ENCODE measurements at places on chromosomes 7 and 10.

GRCh38 chr7:1663857-1664651 is 6.0 kb upstream of the ELFN1 start:
- DNase-seq: no peak

GRCh38 chr7:82274681-82275080 is 168.9 kb downstream of the CACNA2D1 start:
- DNase-seq: no peak

GRCh38 chr7:40584667-40585433 is 450.0 kb downstream of the SUGCT start:
- no peak for DNase-seq

DNA sequence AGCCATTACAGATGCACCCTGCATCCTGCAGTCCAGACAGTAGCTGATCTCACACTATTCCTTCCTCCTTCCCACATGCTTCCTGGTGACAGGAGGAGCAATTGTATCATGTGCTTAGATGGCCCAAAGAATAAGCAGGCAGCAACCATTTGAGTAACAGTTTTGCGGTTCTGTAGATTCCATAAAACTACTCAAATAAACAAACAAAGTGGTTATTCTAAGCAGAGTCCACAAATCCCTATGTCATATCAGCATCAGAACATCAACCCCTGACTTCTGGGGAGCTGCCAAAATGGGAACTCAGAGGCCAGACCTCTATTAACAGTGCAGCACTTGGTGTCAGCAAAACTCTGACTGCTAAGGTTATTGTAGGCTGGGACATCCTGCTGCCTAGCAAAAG is 226.0 kb downstream of the SORCS1 start:
- no peak for DNase-seq

- DNase-seq: no peak
Measured at GRCh38 chr7:105690325-105690945, 109.1 kb upstream of the EFCAB10 start.

DNA sequence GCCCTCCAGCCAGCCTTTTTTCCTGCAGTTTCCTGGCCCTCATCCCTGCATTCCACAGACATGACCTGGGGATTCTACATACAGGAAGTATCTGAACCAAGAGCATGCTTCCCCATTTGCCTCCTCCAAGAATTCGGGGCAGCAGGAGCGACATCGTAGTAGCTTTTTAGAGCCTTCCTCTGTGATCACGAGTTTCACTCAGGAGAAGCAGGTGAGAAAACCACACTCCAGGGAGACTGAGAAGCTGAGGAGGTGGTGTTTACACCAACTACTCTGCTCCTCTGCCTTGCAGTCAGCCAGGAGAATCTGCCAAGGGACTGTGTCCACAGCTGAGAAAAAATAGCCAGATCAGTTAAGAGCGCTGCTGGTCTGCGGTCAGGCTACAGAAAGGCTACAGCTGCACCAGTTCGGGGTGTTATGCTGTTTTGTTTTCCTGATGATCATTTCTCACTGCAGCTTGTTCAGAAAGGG is 54.1 kb downstream of the HSPA12A start:
- no peak for DNase-seq

- DNase-seq: no peak
Measured at GRCh38 chr7:111414374-111414773, 147.9 kb downstream of the IMMP2L start.

- DNase-seq: no peak
Measured at GRCh38 chr10:18647945-18648344, 3.4 kb downstream of the NSUN6 start.

DNA sequence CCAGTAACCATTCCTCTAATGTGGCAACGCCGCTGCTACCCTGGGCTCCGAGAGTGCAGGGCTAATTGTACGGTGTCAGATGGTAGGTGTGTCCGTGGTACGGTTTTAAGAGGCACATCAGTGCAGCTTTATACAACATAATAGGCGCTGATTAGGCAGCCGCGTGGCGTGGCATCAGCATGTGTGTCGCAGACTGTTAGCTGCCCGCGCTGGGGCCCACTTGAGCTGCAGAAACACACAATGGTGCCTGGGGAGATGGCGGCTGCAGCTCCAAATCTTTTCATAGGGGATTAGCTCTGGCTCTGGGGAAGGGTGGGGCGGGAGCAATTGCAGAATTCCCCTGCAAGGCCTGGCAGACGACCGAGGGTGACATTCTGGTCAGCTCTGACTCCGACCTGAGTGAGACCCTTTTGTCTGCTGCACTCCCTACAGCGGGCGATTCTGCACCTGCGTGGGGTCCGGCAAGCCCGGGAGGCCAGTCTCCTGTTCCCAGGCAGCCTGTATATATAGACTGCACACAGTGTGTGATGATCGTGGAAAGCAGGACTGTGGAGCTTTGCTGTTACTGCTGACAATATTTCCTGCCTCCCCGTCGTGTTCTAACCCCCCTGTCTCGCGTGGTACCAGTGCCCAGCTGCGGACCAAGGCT is 722.7 kb upstream of the CELF2 start:
- no peak for DNase-seq

GRCh38 chr10:108631332-108631731 is 1292.0 kb downstream of the XPNPEP1 start:
- no peak for DNase-seq

DNA sequence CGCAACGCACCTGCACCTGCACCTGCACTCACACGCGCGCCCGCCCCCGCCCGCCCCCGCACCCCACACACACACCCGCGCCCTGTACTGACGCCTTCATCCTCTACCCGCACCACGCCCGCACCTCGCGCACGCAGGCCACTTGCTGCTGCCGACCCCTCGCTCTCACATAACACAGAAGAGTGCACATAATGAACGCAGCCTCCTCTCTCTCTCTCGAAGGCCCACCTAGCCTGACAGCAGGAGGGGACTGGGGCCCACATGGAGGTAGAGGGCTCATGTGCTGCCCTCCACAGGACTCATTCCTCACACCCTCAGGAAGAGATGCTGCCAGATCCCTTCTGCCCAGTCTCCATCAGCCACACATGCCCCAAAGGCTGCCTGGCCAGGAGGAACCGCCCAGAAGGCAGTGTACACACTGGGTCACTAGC is 432 bp upstream of the CAMK2B start:
- no peak for DNase-seq

DNA sequence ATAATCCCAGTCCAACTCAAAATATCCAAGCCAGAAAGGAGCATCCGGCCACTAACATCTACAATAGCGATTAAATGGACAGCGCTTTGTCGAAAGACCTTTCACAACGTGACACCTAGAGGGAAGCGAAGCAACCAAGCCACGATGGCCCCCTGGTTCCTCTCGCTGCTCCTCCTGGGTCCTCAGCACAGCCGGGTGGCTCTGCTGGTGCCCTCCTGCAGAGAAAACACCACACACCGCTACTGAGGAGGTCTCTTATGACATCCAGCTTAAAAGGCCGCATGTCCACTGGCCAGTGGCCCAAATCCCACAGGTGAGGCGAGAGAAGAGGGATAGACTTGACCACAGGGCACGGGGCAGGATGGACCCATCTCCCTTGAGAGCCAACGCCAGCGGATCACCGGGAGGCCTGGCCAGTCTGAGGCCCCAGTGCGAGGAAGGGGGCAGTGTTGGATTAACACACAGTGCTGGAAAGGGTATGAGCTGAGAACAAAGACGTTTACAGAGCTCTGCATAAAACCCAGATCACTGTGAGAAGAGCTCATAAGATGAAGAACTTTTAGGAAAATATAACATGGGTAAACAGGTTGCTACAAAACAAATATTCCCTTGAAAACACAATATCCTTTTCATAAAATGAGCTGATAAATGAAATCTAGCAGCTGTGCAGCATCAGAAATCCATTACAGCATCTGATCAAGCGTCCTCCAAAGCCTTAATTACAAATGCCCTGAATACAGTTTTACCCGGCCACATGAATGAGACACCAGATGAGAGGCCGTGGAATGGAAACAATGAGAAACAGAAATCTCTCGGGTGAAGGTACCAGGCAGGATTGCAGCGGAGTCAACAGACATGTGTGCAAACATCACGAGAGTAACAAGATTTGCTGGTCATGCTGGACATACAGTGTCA is 236.7 kb downstream of the DIP2C start:
- peak; percentile 37 for DNase-seq

DNA sequence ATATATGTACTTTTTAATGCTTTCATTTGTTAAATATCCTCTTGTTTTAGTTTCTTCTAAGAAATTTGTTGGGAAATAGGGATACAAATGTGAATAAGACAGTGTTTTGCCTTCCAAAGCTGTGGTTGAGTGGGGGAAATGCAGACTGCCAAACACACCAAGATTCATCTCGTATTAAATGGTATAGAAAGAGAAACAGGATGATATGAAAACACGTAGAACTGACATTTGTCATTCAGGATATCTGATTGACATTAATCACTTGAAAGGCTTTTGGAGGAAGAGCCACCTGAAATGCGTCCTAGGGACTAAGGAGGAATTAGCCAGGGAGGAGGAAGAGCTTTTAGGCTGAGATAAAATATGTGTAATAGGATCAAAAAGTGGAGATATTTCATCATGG is 287.4 kb upstream of the SEMA3C start:
- no peak for DNase-seq

- peak; percentile 62 for DNase-seq
Measured at GRCh38 chr10:73907841-73908517, 3.0 kb upstream of the PLAU start.

GRCh38 chr10:78847485-78847884 is 221.3 kb upstream of the ZMIZ1 start:
- no peak for DNase-seq

DNA sequence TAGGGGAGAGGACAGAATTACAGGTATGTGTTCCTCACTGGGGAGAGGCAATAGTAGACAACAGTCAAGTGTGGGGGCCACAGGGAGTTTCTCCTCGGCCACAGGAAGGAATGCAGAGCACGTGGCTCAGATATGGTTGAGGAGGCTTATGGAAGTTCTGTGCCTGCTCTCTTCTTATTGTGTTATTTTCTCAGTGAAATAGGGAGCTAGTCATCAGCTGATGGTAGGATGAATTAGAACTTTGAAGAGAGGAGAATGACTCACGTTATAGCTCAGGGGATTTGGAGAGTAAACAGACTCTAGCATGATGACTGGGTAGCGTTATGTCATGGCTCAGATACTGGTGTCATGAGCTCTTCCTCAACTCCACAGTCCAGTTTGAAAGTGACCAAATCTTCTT is 308.3 kb upstream of the IGFBP3 start:
- peak; percentile 74 for DNase-seq

DNA sequence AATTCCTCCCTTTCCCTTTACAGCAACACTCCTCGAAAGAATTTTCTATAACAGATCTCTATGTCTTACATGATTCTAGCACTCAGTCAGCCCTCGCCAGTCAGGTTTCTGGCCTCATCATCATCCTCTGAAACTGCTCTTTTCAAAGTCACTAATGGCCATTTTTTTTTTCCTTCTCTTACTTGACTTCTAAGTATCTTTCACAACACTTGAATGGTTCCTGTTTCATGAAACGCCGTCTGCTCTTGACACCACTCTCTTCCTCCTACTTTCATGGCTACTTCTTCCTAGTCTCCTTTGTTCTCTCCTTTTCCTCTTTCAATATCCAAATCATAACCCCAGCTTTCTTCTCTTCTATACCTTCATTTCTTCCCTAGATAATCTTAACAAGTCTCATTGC is 100.5 kb upstream of the NRP1 start:
- DNase-seq: no peak

DNA sequence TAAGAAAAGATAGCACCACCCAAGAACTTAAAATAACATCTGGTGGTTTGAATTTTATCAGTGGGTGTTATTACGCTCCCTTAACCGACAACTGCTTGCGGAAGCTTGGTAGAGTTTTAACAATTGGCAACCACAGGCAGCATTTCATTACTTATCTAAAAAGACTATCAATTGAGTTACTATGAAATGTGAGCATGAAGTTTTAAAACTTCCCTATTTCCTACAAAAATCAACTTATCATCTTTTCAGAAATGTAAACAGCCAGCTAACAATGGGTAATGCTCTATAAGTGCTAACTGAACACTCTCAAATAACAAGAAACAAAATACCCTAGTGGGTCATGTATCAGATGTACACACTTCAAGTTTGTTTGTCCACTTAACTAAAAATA is 68.8 kb downstream of the OSBPL3 start:
- no peak for DNase-seq

DNA sequence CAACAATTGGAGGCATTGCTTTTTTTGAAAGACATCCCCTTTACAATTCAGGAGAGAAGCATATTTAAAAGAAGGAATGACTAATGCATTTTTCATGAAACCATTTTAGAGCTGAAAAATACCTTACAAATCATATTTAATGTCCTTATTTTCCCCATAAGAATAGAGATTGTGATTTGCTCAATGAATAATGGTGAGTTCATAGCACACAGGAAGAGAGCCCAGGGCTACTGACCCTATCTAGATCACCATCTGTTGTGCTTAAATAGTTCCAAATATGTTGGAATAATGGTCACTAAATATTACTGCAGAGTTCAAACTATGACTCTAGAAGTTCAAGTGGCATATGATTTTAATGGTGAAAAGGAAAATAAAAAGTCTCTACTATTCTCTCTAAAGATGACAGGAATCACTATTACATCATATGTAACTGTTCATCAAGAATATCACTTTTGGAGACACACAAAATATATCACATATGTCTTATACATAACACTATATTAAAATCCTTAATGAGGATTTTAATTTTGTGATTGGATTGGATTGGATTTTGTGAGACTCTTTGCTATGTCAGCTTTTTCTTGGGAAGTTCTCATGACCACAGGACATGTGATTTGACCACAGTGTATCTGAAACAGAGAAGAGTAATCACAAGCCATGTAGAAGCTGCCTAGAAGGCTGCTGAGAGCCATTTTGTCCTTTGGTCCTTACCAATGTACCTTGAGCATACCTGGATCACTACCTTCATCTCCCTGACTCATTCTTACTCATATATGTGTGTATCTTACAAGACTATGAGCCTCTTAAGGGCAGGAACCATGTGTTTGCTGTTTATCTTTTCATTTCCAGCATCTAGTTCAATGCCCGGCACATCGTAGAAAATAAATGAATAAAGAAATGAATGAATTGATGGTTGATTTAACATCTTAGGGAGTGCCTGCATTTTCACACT is 26.4 kb downstream of the SLC16A9 start:
- no peak for DNase-seq

- no peak for DNase-seq
Measured at GRCh38 chr10:89164080-89164479, 43.0 kb downstream of the CH25H start.
